ENCODE measurements at places on chromosomes 7 and 10.

DNA sequence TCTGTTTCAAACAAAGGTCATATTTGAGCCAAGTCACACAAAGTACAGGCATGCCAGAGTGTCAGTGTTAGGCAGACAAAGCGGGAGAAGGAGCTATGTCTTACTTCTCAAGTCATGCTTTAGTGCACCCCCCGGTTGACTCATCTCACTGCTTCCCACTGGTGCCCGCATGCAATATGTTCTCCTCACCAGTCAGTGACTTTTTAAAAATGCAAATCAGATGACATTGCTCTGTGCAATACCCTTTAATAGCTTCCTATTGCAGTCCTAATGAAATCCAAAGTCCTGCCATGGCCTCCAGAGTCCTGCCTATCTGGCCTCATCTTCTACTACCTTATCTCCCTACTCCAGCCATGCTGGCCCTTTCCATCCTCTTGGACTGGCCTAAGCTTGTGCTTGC, 429.1 kb downstream of the ACTR3B start:
- no peak for DNase-seq

DNA sequence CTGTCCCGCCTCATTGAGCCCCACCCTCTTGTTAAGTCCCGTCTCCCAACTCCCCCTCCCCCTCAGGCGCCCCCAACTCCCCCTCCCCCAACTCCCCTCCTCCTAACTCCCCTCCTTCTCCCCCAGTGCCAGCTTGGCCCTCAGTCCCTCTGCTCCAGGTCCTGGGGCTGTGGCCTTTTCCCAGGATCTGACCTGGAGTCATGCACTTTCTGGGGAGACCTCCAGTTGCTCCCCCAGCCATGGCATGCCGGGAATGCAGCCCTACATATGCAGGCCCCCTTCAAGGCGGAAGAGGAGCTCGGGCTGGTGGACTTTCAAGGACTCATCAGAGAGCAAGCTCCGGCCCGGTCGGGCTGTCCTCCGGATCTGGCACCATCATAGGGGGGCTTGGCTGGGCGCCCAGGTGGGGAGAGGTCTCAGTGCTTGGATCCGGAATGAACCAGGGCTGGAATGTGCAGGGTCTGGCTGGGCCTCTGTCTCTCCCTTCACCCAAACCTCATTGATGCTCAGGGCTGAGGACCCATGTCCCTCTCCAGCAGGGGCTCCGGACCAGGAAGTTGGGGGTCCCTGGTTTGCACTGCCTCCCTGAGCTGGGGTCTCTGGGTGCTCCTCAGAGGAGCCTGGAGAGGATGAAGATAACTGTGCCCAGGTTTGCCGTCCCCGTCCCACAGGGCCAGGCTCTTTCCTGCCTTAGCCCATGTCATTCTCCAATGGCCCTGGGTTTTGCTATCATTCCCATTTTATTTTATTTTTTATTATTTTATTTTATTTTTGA, 41.1 kb downstream of the TMEM270 start:
- DNase-seq = no peak

- no peak for DNase-seq
Observed at GRCh38 chr7:139844779-139845442, 15.8 kb downstream of the TBXAS1 start.

DNA sequence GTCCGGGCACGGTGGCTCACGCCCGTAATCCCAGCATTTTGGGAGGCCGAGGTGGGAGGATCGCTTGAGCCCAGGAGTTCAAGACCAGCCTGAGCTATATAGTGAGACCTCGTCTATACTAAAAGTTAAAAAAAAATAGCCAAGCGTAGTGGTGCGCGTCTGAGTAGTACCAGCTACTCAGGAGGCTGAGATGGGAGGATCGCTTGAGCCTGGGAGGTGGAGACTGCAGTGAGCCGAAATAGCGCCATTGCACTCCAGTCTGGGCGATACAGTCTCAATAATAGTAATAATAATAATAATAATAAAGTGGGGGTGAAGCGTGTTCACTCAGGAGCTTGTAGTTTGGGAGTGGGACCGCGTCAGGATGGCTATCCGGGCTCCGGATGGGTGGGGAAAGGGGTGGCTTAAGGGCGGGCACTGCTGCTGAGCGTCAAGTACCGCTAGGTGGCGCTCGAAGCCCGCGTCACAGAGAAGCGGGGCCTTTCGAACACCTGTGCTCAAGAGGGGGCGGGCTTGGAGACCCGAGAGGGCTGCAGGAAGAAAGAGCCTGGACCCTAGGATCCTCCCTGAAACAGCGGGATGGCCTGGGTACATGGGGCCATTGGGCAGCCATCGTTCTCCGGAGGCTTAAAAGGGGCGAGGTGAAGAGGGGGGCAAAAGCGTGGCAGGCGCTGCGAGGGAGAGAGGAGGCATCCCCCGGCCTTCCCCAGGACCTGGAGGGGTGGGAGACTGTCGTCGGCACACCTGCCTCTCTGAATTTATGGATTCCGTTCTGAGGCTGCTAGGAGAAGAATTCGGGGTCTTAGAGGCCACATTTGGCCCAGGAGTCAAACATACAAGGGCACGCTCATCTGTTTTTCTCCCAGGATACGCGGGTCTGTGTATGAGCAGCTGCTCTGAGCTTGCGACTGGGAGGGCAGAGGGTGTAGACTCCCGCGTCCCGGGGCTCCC, 14.5 kb downstream of the LBX1 start:
- DNase-seq = no peak

DNA sequence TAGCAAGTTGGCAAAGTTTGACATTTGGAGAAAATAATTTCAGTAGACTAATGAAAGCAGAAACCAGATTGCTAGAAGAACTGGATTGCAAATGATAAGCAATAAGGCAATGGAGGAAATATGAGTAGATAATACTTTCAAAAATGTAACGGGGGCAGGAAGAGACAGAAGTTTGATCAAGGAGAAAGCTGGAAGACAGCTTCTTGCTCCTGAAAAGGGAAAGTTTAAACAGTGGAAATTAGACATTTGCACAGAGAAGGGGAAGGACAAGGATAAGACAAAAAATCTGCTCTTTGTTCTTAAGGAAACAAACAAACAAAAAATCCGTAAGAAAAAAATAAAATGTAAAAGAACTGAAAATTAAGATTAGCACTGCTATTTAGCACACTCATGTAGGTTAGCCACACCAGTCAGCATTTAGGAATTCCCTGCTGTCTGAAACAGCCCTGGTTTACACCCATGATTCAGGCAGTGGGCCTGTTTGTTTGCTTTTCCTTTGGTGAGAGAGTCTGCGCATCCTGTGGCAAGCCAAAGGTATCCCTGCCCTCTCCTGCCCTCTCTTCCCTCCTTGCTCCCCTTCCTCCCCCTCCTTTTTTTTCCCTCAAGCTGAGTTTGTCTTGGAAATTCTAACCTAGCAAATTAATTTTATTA, 104.3 kb upstream of the CAV2 start:
- DNase-seq = no peak

GRCh38 chr7:109259151-109259550, 689.5 kb downstream of the DNAJB9 start:
- DNase-seq = no peak

DNA sequence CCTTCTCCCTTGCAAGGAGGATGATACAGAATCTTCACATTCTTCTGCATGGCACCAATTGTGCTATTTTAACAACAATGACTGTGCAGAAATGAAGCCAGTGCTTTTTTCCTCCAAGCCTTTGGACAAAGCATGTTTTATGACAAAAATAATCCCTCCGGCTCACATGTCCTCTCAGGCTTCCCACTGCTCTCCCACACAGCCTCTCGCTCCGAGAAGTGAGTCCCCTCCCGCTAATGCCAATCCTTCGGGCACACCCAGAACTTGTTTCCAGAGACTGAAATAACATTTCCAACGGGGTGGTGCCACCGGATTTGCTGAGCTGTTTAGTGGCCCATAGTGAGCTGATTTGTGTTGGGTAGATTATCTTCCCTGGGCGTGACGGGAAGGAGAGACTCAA, 35.8 kb downstream of the RBM17 start:
- DNase-seq = no peak

GRCh38 chr10:104314591-104315485, 23.4 kb downstream of the ITPRIP start:
- no peak for DNase-seq

DNA sequence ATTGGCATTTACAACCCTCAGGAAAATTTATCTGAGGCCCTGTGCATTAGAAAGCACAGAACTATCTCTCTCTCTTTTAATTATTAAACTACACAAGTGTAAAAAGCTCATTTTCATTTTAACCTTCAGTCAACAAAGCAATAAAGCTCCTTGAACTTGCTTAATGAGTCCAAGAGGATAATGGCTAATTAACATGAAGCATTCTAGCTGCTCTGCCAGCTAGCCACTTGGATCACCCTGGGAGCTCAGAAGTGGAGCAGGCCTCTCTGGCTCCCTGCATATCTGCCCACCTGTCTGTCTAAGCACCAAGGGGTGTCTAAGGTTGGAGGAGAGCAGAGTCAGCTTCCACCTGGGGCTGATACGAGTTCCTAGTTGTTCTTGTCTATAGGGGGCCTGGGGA, 56.0 kb upstream of the SLC35G1 start:
- DNase-seq = no peak

- no peak for DNase-seq
Observed at GRCh38 chr7:7148798-7149481, 33.4 kb upstream of the C1GALT1 start.

DNA sequence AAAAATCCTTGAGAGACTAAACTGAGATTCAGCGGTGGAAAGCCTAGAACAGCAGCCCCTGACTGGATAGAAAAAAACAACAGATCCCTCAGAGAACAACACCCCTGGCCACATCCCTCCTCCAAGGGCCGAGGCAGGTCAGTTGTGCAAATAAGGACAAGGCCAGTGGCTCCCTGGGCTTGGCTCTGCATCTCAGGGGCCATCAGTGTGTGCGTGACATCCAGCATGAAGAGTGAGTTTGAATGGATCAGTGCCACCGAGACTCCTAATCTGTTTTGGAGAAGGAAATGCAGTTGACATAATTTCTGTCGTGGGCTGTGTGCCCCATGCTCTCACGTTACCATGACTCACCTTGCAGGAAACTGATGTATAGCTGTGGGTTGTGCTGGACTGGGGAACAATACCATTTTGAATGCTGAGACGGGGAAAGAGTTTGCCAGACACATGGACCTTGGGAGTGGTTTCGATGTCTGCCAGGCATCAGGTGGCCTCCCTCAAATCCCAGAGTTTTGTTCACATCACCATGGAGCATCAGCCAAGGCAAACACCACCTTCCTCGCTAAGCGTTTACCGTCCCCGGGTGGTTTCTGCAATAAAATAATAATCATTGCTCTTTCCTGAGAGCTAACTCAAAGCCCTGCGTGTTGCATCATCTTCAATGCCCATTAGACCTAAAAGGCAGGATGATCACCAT, 153.2 kb upstream of the FZD8 start:
- no peak for DNase-seq

DNA sequence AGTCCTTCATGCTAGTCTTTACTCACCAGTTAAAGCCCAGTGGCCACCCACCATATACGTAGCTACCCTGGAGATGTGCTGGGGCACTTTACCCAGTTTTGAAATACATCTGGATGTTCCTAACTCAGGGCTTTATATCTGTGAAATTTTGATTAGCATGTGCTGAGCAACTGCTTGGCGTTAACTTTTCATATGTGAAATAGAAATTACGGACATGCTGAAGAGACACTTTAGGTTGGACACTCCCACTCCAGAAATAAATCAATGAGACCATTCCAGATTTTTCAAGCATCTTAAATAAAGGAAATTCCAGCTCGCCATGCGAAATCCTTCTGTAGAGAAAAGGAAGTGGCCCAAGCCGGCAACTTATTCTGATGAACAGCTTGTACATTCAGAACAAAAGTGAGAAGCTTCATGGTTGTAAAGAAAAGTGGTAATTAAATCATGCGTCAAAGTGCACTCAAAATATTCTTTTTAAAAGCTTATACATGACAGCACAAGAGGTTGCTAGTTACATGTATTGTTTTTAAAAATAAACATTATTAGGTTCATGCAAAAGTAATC, 153.5 kb upstream of the ITGB1 start:
- no peak for DNase-seq

DNA sequence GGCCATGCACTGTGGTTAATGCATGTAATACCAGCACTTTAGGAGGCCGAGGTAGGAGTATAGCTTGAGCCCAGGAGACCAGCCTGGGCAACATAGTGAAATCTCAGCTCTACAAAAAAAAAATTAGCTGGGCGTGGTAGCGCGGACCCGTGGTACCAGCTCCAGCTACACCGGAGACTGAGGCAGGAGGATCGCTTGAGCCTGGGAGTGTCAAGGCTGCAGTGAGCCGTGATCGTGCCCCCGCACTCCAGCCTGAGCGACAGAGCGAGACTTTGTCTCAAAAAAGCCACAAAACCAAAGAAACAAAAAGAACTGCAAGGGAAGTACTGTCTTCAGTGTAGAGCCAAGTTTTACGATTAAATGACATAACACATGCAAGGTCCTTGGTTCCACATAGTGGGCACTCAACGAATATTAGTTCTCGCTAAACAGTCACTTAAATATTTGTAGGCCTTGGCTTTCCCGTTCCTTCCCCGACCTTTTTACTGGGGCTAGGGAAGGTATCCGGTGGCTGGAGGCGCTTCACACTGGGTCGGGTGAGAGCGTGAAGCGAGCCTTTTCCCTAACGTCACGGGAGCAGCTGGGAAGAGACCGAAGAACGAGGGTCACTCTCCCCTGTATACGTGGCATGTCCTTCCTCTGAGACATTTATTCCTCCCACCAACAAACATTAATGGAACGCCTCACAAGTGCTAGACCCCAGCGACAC, 993 bp upstream of the SND1 start:
- no peak for DNase-seq

DNA sequence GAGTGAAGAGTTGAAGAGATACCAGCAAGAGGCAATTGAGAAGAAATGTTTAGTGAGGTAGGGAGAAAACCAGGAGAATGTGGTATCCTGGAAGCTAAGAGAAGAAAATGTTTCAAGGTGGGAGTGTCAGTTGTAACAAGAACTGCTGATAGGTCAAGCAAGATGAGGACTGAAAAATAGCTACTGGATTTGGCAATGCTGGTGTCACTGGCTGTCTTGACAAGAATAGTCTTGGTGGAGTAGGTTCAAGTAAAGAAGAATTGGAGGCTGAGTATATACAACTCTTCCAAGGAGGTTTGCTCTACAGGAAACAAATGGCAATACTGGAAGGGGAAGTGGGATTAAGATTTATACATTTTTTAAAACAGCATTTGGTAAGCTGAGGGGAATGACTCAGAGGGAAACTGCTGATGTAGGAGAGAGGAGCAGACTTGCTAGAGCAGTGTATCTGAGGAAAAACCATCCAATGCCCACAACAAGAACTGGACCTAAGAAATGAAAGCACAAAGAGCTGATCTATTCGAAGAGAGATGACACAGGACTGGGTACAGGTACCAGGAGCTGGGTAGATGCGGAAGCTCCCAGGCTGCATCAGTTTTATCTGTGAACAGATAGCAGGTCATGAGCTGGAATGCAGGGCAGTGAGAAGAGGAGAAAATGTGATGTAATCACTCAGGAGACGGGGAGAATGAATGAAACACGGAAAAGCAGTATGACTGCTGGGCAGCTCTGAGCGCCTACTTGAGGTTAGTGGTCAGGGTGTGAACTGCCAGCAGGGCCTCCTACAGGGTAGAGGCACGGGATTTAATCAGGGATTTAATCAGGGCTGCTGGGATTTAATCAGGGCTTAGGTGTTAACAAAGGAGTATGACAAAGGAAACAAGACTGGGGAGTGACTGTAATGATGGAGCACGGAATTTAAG, 34.5 kb downstream of the FAM25A start:
- no peak for DNase-seq

- DNase-seq = no peak
Observed at GRCh38 chr10:1911771-1912170, 174.4 kb upstream of the ADARB2 start.

GRCh38 chr7:105439174-105439893, 50.6 kb upstream of the SRPK2 start:
- no peak for DNase-seq
